ENCODE measurements at places on chromosomes 2 and 18.

DNA sequence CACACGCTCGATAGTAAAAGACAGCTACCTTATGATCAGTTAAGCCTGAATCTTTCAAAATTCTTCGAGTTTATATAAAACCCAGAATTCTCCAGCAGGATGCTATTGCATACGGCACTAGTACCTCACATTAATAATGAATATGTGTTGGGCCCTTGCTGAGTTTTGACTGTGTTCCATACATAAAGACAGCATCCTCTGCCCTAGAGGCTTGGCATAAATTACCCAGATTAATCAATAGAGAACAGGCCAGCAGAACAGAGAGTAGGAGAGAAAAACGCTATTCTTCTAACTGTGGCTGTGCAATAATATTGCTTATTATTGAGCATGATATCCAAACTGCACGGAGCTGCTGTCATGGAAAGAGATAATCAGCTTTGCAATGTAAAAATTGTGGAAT lies 194.3 kb downstream of the SOX11 start:
- no peak for DNase-seq

GRCh38 chr2:2642906-2643890 lies 312.1 kb upstream of the MYT1L start:
- no peak for DNase-seq

DNA sequence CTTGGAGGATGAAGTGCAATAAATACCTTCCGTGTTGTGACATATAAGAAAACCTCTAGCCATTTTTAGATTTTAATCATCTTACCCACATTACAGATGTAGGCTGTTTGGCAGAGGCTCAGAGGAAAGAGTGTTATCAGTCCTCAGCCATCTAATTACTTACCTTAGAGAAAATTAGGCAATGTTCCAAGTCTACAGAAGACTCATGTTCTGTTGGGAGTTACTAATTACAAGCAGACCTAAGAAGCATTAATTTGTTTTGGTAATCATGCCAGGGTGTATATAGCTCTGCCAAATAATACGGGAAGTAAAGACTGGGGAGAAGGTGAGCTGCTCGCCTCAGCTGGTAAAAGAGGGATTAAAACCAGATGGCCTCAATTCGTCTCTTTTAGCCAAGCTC lies 125.8 kb upstream of the PGAP1 start:
- no peak for DNase-seq

DNA sequence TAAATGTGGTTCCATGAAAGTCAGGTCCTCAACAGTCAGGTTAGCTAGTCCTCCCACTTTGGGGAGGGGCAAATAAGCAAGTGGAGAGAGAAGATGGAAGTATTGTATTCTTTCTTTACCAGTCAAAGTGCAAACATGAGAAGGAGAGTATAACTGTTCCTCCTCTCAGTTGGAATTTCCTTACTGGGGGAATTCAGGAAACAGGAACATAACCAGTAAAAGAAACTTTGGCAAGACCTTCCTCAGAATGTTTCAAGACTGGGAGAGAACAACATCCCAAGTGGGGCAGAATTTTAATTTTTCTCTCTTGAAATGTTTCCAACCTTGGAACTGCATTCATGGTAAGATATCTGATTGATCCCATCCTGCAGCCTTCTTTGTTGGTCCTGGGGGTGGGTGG lies 552.4 kb upstream of the TNP1 start:
- DNase-seq: no peak

GRCh38 chr2:222608081-222608480 lies 47.8 kb downstream of the FARSB start:
- DNase-seq: no peak

- DNase-seq: no peak
These were observed 12.6 kb downstream of the SCN3A start for GRCh38 chr2:165191096-165191728.

DNA sequence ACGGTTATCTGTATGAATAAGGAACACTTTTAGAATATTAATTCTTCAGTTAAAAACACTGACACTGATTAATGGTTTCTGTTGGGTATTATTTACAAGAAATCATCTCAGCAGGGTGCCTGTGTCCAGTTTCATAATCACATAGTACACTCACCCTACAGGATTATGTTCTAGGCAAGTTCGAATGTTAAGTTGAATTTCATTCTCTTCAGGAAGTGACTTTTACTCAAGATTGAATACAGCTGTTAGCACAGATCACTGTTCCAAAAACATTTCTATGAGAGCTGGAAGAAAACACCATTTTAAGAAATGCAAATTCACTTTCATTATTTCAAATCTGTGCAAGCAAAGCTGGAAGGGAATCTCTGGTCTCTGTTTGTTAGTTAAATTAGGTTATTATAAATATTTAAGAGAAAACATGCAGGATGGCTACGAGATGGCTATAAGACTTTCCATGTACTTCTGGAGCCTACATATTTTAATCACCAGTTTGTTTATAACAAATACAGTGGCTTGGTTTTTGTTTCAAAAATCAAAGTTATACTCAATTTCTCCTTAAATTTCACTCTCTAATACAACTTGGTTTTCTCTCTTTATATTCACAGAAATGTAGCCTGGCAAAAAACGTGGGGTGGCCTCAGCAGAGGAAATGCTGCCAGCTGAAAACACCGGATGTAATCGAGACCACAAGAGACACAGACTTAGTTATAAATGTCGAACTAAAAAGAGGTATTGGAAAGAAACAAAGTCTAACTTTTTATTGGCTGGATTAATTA lies 65.8 kb downstream of the RBMS1 start:
- no peak for DNase-seq

GRCh38 chr2:138548796-138549195 lies 47.2 kb downstream of the SPOPL start:
- no peak for DNase-seq

- no peak for DNase-seq
These were observed 3.3 kb downstream of the TTLL4 start for GRCh38 chr2:218713922-218714321.

- DNase-seq: no peak
These were observed 801.4 kb upstream of the ZEB2 start for GRCh38 chr2:145321344-145321743.

DNA sequence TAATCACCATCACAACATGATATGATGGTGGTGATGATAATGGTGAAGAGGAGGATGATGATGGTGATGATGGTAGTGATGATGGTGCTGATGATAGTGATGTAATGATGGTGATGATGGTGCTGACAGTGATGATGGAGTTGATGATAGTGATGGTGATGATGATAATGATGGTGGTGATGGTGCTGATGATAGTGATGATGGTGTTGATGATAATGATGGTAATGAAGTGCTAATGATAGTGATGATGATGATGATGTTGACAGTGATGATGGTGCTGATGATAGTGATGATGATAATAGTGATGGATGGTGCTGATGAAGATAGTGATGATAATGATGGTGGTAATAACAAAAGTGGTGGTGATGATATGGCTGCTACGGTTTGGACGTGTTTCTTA lies 4.4 kb upstream of the GPR148 start:
- DNase-seq: no peak

DNA sequence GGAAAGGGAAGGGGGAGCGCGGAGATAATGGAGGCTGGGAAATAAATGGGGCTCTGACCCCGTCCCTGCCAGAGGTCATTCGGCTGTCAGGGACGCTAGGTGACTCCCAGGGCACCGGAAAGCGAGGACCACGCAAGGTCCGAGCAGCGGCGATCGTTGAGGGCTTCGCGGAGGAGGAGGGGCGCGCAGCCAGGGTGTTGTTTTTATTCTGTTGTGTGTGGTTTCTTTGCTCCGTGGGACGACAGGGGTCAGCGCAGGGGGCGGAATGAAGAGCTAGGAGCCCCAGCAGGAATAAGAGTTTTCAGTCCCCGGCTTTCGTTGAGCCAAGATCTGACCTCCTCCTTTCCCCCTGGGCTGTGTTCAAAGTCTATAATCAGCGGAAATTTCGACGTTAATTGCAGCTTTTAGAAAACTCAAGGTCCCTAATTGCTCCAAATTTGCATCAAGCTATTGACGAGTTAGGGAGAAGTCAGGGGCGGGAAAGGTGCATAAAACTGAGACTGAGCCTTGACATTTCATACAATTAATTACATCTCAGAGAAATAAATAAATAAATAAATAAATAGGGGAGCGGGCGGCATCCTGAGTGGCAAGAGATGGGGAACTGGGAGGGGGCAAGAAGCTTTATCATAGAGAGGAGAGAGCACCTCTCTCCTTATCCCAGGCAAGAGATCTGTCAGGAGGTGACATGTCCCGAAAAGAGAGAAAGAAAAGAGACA lies 2.2 kb downstream of the GAD1 start:
- no peak for DNase-seq

DNA sequence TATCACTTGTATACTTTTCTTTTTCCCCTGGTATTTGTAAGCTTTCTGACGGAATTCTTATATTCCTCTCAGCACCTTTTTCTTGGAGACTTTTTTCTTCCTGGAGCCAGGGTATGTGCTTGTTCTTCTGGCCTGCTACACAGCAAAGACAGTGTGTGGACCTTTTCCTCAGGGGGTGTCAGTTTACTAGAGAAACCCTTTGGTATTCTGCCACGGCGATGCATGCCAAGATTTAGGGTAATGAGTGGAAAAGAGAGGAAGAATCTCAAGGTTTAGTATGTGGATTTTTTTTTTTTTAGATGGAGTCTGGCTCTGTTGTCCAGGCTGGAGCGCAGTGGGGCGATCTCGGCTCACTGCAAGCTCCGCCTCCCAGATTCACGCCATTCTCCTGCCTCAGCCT lies 152.2 kb downstream of the PHLPP1 start:
- no peak for DNase-seq

GRCh38 chr2:5287558-5288334 lies 404.4 kb upstream of the SOX11 start:
- DNase-seq: no peak

GRCh38 chr2:18848646-18849045 lies 259.3 kb upstream of the NT5C1B start:
- DNase-seq: no peak

DNA sequence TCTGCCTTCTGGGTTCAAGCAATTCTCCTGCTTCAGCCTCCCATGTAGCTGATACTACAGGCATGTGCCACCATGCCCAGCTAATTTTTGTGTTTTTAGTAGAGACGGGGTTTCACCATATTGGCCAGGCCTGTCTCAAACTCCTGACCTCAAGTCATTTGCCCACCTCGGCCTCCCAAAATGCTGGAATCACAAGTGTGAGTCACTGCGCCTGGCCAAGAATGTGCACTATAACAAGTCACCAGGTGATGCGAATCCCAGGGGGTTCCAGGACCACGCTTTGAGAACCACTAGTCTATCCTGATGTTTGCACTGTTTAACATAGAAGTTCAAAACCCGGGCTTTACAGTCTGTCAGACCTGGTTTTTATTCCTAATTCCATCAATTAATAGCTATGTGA lies 144.8 kb downstream of the SUCLG1 start:
- DNase-seq: no peak

DNA sequence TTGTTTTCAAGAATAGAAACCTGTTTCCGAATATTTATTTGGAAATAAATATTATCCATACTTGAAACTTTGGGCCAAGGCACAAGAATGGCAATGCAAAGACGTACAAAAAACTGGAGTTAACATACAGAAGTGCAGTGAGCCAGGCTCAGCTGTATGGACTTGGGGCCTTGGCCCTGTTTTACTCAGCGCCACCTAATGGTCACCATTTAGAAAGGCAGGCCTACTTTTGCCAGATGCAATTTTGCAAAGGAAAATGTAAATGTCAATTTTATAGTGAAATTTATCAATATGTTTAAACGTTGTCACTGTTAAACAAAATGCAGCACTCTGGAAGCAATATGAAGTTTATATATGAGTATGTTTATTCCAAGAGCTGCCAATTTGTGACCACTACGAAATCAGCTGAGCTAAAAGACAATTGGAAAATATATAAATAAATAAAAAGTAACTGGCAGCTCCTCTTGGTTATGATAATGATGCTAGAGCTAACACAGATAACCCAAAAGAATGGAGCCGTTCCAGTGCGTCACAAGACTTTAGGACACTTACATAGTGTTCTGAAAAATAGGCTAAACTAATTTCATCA lies 155.0 kb downstream of the ARHGAP15 start:
- DNase-seq: no peak

- no peak for DNase-seq
These were observed 67.7 kb upstream of the CTLA4 start for GRCh38 chr2:203799908-203800307.

DNA sequence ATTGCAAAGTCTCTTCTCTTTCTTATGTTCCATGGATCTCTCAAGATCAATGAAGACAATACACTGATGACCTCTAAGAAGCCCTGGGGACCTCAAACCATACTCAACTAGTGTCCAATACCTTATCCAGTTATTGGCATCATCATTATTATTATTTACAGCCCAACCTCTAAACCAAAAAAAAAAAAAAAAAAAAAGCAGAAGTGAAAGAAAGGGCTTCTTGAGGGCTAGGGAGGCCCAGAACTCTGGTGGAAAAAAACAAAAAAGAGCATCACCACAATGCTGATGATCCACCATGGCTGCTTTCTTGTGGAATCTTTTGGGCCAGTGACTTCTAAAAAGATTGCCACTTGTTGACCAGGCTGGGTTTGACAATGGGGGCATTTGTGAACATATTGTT lies 324.9 kb downstream of the LPIN1 start:
- no peak for DNase-seq

DNA sequence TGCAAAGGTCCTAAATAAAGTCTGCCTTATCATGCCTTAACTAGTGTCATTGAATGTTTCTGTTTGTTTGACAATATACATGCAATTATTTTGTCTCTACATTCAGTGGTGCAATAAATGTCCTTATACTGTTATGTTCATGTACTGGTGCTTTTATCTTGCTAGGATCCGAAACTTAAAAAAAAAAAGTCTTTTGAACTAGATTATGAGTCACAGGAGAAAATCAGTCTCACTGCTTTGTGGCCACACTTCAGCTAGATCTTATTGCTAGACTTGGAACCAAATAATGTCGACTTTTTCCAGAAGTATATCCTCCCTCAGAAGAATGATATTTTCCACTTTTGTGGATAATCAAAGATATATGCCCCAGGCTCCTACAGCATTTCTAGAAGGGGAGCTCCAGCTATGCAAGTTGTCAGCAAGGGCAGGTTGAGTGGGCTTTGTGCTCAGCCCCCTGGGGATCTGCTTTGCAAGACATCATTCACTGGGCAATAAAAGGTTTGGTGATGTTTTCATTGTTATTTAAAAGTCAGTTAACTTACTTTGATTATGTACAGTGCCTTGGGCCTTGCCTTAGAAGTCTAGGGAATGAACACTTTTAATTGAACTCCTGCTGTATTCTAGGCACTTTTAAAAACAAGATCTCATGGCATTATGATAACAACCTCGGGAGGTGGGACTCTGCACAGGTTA lies 157.1 kb upstream of the LRRTM1 start:
- DNase-seq: no peak

DNA sequence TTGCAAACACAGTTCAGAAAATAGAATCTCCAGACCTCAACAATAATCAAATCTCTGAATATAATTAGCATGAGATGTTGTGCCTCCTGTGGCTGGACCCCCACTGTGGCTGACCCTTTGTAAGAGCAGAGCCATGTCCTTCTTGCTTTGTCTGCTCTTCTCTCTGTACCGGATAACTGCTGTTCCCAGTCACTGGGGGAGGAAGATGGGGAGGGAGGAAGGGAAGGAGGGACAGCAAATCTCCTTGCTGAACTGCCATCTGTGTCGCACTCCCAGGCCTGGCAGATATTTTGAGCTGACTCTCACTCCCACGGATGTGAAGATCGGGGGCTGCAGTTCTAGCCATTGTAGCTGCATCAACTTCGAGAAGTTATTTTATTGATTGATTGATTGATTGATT lies 319.0 kb upstream of the CXCR4 start:
- no peak for DNase-seq

GRCh38 chr2:215367662-215368492 lies 56.0 kb downstream of the ATIC start:
- no peak for DNase-seq

Data from forelimb muscle (tissue), 1 donor.